ENCODE measurements at places on chromosomes 4 and X.

DNA sequence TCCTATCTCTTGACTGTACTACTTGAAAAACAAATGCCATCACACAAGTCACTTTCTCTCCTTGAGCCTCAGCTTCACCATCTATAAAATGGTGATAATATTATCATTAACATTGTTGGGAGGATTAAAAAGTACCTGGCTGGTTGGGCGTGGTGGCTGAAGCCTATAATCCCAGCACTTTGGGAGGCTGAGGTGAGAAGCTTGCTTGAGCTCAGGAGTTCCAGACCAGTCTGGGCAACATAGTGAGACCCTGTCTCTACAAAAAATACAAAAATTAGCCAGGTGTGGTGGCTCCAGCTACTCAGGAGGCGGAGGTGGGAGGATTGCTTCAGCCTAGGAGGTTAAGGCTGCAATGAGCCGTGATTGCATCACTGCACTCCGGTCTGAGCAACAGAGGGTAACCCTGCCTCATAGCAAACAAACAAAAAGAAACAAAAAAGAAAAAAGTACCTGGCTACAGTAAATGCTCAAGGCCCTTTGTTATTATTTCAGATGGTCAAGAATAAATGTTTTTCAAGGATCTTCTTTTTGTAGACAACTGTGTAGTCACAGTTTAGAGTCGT is 120.3 kb downstream of the CHRNA9 start:
- no peak for DNase-seq

DNA sequence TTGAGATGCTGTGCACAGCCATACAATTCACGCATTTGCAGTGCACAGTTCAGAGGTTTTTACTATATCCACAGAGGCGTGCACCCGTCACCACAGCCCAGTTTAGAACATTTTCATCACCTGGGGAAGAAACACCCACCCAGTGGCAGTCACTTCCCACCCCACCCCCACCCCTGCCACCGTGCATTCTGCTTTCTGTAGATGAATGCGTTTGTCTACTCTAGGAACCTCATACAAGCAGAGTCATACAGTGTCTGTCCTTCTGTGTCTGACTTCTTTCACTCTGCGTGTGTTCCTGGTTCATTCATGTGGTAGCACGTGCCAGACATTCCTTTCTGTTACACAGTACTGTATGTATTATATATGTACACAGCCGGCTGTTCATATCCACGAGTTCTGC is 122.8 kb downstream of the TBL1X start:
- no peak for DNase-seq

- no peak for DNase-seq
These were observed 121.2 kb upstream of the PDLIM3 start for GRCh38 chr4:185656467-185656931.

DNA sequence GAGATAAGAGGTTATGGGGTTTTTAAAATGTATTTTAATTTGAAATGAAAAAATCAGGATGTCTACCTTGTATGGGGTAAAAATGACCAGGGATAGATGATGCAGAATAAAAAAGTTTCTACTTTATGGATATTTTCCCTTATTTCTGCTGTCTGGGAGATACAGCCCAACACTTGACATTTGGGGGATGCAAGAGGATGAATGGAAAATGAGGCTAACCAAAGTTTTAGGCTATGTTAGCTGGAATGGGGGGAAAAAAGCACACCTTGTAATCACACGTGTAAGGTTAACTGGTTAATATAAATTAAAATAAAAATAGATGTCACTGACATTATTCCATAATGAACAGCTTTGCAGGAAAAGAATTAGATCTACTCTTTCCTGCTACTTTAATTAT is 1.1 kb downstream of the PRDM8 start:
- DNase-seq = no peak
